ENCODE measurements at places on chromosomes 11 and 22.

- DNase-seq = no peak
These were observed 661.3 kb upstream of the B3GAT1 start for GRCh38 chr11:135073381-135073780.

GRCh38 chr11:63802637-63803414 lies 10.4 kb upstream of the SPINDOC start:
- DNase-seq = no peak

- no peak for DNase-seq
These were observed 48.0 kb upstream of the CEP126 start for GRCh38 chr11:101866619-101867491.

DNA sequence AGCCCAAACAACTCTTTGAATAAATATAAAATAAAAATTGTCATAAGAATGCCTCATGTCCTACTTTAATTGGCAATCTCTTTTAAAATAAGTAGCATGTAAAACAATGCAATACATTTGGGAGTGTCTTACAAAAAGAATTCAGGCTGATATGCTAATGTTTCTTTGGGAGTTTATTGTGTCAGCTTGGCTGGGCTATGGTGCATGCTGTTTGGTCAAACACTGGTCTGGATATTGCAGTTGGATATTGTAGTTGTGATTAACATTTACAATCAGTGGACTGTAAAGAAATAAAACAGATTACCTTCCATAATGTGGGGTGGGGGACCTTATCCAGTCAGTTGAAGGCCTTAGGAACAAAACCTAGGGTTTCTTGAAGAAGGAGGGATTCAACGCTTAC lies 37.0 kb upstream of the B3GAT1 start:
- DNase-seq = no peak

- no peak for DNase-seq
These were observed 14.1 kb downstream of the RHBDD3 start for GRCh38 chr22:29253561-29254285.

DNA sequence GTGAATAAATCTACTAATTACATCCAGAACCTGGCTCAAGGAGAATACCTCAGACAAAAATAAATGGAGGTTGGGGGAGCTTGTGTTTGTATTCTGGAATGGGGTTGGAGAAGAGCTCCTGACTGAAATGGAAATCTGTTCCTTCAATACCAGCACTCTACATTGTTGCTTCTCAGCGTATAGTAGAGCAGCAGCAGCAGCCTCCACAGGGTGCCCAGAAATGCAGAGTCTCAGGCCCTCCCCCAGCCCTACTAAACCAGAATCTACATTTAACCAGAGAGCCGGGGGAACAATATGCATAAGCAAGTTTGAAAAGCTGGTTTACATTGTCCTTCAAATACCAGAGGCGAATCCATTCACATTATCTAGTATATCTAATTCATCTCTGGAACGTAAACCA lies 474.8 kb downstream of the NTM start:
- DNase-seq = no peak

DNA sequence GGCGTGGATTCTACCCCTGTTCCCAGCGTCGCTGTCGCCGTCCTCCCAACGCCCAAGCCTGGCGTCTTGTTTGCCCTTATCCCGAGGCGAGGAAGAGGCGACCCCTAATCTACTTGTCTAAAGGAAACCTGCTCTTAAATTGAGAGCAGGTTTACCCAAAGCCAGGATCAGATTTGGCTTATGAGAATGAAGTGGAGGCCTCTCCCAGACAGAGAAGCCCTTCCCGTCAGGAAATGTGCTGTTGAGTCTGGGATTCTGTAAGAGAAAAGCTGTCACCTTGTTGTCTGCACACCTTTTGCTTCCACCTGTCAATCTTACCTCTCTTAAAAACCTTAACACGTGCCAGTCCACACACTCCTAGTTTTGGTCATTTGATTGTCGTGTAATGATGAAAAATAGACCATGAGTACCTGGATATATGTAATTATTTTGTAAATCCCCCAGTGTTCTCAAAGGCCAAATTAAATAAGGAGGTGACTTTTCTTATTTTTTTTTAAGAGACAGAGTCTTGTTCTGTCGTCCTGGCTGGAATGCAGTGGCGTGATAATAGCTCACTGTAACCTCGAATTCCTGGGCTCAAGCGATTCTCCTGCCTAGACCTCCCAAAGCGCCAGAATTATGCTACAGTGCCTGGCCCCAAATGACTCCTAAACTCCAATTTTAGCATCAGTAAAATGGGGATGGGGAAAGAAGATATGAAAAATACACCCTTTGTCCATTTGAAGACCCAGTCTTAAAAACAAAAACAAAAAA lies 627 bp downstream of the GTF2H1 start:
- DNase-seq = no peak

GRCh38 chr11:94751218-94751609 lies 16.9 kb upstream of the AMOTL1 start:
- no peak for DNase-seq

- no peak for DNase-seq
These were observed 118.8 kb downstream of the RRAS2 start for GRCh38 chr11:14240221-14240620.

GRCh38 chr11:83642500-83642899 lies 356.3 kb upstream of the CCDC90B start:
- DNase-seq = no peak

GRCh38 chr22:23235425-23235824 lies 55.1 kb downstream of the BCR start:
- DNase-seq = no peak
